LoVo (cell line): ENCODE measurements at places on chromosomes 6 and 20.

- peak; percentile 92 for DNase-seq
Measured at GRCh38 chr6:12348530-12349511, 58.7 kb downstream of the EDN1 start.

DNA sequence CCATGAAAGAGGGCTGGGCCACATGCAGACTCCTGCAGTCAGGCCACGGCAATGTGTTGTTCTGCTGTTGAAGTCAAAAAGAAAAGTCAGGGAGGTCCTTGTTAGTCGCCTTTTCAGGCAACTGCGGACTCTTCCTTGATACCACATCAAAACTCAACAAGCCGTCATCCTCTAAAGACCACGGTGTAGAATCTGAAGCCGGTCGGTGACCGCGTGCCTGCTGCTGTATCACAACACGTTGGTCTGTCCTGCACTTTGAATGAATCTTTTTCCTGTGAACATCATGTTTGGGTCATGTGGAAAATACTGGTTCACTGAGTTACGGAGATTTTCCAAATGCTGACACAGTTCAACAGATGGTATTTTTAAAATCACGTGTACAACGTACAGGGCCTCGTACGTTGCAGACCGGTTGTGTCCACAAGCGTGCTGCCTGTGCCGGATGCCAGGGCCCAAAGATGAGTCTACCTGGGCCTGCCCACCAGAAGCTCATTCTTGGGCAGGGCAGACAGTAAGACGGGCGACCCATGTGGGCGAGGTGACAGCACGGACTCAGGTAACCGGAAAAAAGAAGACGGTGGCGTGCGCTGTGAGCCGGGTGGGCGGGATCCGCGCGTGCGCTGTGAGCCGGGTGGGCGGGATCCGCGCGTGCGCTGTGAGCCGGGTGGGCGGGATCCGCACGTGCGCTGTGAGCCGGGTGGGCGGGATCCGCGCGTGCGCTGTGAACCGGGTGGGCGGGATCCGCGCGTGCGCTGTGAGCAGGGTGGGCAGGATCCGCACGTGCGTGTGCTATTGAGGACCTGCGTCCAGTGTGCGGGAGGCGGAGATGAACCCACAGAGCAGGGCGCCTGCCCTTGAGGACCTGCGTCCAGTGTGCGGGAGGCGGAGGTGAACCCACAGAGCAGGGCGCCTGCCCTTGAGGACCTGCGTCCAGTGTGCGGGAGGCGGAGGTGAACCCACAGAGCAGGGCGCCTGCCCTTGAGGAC, 114.5 kb downstream of the FAM120B start:
- no peak for DNase-seq

DNA sequence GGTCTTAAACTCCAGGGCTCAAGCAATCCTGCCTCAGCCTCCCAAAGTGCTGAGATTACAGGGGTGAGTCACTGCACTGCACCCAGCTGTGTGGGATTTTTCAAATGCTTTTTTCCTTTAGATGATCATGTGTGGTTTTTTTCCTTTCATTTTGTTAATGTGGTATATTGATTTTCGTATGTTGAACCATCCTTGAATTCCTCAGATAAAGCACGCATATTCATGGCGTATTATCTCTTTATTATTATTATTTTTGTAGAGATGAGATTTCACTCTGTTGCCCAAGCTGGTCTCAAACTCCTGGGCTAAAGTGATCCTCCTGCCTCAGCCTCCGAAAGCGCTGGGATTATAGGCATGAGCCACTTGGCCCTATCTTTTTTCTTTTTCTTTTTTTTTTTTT, 7.0 kb downstream of the ZGPAT start:
- DNase-seq = no peak

GRCh38 chr6:63452125-63452524, 120.2 kb upstream of the LOC128125822 start:
- peak; percentile 17 for DNase-seq

- peak; percentile 71 for DNase-seq
Measured at GRCh38 chr6:44078827-44079671, 48.2 kb downstream of the MRPL14 start.

DNA sequence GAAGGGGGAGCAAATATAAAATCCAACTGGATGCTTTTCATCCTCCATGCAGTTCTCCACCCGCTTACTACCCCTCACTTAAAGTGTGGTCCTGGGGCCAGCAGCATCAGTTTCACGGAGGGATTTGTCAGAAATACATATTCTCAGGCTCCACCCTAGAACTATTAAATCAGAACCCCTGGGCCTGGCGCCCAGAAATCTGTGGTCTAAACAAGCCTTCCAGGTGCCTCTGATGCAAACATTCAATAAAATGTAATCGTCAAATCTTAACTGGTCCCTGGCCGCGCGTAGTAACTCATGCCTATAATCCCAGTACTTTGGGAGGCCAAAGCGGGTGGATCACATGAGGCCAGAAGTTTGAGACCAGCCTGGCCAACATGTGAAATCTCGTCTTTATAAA, 47.7 kb downstream of the ATXN1 start:
- peak; percentile 28 for DNase-seq

- DNase-seq = no peak
Measured at GRCh38 chr6:155406801-155407200, 48.8 kb downstream of the NOX3 start.

- DNase-seq = no peak
Measured at GRCh38 chr20:56348305-56348693, 10.5 kb upstream of the FAM210B start.

DNA sequence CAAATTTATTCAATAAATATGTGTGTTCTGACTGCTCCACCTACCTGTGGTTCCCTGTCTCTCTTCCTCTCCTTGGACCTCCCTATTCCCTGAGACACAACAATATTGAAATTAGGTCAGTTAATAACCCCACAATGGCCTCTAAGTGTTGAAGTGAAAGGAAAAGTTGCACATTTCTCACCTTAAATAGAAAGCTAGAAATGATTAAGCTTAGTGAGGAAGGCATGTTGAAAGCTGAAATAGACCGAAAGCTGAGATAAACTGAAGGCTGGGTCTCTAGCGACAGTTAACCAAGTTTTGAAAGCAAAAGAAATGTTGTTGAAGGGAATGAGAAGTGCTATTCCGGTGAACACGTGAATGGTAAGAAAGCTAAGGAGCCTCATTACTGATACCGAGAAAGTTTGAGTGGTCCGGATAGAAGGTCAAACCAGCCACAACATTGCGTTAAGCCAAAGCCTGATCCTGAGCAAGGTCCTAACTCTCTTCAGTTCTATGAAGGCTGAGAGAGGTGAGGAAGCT, 34.1 kb downstream of the UST start:
- DNase-seq = no peak

DNA sequence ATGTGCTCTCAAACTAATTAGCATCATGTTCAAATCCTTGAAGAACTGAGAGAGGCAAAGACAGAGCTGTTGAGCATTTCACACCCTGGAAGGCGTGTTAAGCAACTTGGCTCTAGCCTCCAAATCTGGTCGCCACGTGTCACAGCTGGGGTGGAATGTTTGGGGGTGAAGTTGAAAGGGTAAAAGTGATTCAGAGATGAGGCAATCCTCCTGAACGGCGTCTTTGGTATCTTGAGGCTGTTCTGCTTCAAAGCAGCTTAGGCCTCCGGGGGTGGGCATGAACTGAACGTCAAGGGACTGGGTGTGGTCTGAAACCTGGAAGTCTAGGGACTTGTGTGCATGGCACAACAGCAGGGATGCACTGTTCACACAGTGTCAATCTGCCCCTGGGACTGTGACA, 62.3 kb downstream of the TRAM2 start:
- DNase-seq = no peak

- DNase-seq = no peak
Measured at GRCh38 chr6:43216200-43216599, 13.1 kb downstream of the DNPH1 start.

- DNase-seq = no peak
Measured at GRCh38 chr6:27238010-27238983, 9.2 kb upstream of the PRSS16 start.

DNA sequence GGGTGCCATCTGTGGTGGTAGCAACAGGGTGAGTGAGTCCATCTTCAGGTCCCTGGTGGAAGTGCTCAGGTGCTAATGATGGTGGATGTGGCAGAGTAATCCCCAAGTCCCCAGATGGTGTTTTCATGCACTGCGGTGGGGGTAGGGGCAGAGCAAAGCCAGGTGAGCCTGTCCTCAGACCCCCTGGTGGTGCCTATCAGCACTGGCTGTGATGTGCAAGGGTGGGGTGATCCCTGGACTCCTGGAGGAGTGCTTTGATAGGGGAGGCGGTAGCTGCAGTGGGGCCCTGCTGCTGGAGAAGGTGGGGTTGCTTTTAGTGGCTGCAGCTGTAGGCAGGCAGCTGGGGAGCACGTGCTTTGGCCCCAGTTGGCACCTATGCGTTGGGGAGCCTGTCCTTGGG, 70.8 kb downstream of the CCDC170 start:
- DNase-seq = no peak

DNA sequence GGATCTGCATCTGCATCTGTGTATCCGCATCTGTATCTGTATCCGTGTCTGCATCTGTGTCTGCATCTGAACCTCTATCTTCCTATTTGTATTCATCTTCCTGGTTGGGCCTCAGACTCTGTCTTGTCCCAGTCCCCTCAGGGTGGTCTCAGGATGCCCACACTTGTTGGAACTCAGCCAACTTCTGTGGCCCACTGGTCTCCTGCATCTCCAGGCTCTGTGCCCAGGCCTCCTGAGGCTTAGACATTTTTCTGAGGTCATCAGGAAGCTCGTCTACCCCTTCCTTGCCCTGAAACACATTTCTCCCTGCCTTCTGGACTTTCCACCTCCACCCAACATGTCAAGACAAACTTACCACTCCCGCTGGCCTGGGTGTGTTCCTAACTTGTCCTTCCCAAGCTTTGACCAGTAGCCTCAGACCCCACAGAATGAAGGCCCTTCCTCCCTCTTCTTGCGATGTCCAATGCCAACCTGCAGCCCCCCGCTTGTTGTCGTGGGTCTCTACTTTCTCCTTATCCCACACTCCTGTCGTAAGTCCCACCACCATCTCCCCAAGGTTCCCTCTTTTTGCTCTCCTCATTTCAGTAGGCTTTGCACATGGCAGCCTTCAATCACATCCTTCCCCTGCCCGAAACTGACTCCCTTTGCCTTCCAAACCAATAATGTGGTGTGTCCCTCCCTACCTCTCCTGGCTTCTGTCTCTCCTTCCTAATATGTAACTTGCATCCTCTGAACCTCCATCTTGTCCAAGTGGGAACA, 176.5 kb downstream of the DLL1 start:
- DNase-seq = no peak

DNA sequence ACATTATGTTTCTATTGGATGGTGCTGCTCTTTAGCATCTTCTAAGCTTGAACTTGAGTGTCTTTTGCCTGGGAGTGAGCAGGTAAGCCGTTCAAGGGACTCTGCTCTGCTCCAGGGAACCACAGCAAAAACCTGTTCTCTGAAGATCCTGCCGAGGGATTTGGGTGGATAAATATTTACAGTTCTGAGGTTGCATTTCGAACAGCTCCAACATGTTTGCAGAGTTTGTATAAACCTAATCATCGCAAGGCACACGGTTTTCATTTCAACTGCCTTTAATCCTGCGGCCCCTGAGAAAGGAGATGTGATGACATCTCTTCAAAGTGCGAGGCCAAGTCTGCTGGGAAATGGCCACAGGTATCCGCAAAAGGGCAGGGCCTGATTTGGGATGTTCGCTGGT, 293.4 kb downstream of the TFAP2C start:
- DNase-seq = no peak
